ENCODE measurements at places on chromosomes 3 and 15.

DNA sequence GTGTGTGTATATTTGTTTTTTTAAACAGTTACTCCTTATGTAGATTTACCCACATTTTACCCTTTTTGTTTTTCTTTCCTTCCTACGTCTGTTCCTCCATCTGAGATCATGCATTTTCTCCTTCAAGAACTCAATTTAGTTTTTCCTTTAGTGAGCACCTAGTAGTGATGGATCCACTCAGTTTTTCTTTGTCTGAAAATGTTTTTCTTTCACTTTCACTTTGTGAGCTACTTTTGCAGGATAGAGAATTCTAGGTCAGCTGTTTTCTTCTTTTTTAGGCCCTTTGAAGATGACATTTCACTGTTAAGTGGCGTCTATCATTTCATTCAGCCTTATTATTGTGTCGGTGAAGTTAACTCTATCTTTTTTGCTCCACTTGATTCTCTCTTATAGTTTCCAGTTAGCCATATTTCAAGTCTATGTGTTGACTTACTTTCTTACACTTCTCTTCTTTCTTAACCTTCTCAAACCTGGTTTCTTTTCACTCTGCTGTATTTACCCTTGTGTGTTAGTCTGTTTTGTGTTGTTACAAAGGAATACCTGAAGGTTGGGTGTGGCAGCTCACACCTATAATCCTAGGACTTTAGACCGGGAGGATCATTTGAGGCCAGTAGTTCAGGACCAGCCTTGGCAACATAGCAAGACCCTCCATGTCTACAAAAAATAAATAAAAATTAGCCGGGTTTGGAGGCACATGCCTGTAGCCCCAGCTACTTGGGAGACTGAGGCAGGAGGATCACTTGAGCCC, 55.8 kb downstream of the PRKCI start:
- DNase-seq = no peak

DNA sequence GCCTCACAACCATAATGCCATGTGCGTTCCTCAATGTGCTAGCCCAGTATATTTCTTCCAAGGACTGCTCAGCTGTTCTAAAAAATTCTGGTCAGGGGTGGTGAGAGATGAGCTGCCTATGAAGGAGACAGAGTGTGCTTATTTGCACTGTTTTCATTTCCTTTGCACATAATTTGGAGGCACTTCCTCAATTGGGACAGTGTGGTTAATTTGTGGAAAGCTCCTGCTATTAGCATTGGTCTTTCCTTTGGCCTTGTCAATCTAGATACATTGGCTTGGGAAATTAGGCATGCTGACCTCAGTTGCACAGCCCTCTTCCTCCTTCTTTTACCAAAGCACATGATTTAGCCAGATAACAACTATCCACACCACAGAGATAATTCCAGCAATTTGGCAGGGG, 9.4 kb downstream of the FAM81A start:
- DNase-seq = no peak

DNA sequence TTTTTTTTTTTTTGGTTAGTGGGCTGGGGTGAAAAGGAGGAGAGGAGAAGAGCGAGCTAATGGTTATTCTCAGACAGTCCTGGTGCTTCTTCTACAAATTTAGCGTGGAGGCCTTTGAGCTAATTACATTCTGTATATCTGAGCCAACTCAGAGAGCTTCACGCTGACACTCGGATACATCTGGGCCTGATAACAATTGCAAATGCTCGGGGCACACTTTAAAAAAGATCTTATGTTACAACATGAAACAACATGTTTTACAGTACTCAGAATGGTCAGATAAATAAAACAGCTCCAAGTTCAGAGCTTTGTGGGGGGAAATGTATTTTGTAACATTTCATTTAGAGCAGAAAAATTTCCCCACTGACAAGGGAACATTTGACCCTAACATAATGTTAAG, 966.9 kb upstream of the NR2F2 start:
- DNase-seq = no peak

DNA sequence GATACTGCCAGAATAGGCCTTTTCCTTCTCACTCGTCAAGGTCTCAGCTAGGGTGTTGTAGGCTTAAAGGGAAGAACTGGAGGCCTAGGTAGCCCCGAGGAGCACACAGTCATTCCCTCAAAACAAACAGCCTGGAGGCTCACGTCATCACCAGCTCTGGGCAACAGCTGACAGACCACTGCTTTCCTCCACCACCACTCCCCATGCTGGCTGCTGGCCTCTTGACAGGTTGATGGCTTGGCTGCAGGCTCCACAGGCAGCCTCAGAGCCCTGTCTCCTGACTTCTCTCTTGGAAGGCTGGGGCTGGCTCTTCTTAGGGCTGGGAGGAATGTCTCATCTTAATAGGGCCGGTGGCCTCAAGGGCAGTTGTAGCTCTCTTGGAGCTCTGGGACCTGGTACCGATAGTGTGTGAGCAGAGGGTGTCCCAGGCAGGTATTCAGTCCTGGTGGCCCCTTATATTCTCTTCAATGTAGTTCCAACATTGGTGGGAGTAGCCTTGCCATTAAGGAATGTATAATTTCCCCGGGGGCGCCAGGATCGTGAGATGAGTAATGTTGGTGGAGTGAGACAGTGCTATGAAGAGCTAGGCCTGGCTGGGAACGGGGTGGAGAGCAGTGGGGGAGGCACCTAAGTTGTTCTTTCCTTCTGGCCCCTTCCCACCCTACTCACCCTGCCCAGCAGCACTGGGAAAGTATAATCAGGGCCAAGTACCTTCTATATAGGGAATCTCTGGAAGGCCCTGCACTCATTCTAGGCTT, 6.1 kb upstream of the AP2M1 start:
- no peak for DNase-seq

GRCh38 chr15:57245130-57245529, 131.2 kb upstream of the CGNL1 start:
- no peak for DNase-seq

GRCh38 chr15:54149115-54149531, 170.9 kb downstream of the UNC13C start:
- no peak for DNase-seq

- DNase-seq = no peak
These were observed 50.8 kb upstream of the CPOX start for GRCh38 chr3:98644168-98644567.

- DNase-seq = no peak
These were observed 101.4 kb upstream of the SOX2 start for GRCh38 chr3:181610083-181610972.

- no peak for DNase-seq
These were observed 44.1 kb downstream of the SLC41A3 start for GRCh38 chr3:126039870-126040269.

Data from hypothalamus (tissue), 51 donors.